Activated naive CD4-positive, alpha-beta T cell treated with anti-CD3 and anti-CD28 coated beads, Interleukin-2, amount 50 U/mL, for 72 hours (primary cell): ENCODE measurements at places on chromosomes 1 and 21. TPM values are rescaled to one million over a fixed set of nuclear protein-coding genes. Genes with fewer than 3 reads are reported as not detected.

Gene CD164L2
- total RNA-seq: not detected

Gene TMEM50A
- total RNA-seq: 95.5 TPM

Gene DIO1
- total RNA-seq: not detected

Gene SLC9C2
- total RNA-seq: not detected

Gene SLAMF9
- not detected for total RNA-seq

Gene DCDC2B
- 0.16 TPM for total RNA-seq

Gene KRTAP7-1
- total RNA-seq: not detected

Gene CFHR2
- total RNA-seq: not detected

Gene IKBKE
- 4.5 TPM for total RNA-seq

Gene LENEP
- total RNA-seq: 0.66 TPM

Gene TAS1R1
- not detected for total RNA-seq

Gene PNRC2
- 121 TPM for total RNA-seq

Gene LRRC53
- not detected for total RNA-seq

Gene KRTAP15-1
- total RNA-seq: not detected

Gene DCAF8
- 124 TPM for total RNA-seq

Gene RNU1-3
- total RNA-seq: 1,082 TPM

Gene AGT
- total RNA-seq: not detected

Gene FYB2
- not detected for total RNA-seq

Gene RAP1GAP
- 2.1 TPM for total RNA-seq

Gene CAPN8
- not detected for total RNA-seq

Gene RORC
- total RNA-seq: 11.3 TPM

Gene TMEM200B
- total RNA-seq: 4.0 TPM

Gene CCDC27
- not detected for total RNA-seq

Gene ZMYND12
- total RNA-seq: 0.84 TPM

Gene NKAIN1
- total RNA-seq: not detected

Gene LRRIQ3
- total RNA-seq: 1.5 TPM

Gene ZNF669
- 10.1 TPM for total RNA-seq

Gene LAMC2
- not detected for total RNA-seq

Gene OR14C36
- not detected for total RNA-seq

Gene REN
- not detected for total RNA-seq

Gene VSIG8
- not detected for total RNA-seq

Gene LYPD8
- total RNA-seq: not detected

Gene FCER1G
- 0.49 TPM for total RNA-seq

Gene EXTL1
- total RNA-seq: not detected

Gene DIRAS3
- not detected for total RNA-seq

Gene IGSF21
- total RNA-seq: not detected

Gene CLCA4
- total RNA-seq: not detected

Gene PLCH2
- total RNA-seq: 7.1 TPM

Gene SLC5A9
- not detected for total RNA-seq

Gene KCNJ15
- 1.5 TPM for total RNA-seq

Gene HCN3
- total RNA-seq: 3.9 TPM

Gene LINGO4
- not detected for total RNA-seq

Gene CRNN
- total RNA-seq: not detected
